Stimulated activated CD4-positive, alpha-beta T cell treated with anti-CD3 and anti-CD28 coated beads, Interleukin-4, amount 100 ng/mL, for 24 hours (primary cell): ENCODE measurements at places on chromosomes 2 and 18.

DNA sequence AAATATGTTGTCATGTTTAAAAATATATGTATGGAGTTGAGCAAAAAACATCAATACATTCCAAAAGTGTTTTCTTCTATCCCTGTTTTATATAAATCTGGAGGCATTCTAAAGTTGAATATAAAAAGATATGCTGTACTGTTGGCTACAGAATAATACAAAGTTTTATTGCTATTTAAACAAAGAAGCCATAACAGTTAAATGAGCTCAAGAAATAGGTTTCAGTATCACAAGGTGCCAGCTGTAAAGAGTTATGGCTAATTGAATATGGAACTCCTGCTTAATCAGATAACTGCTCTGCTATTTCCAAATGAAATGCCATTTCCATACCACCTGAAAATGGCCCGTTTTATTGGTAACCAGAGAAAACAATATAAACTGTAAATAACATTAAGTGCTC, 55.0 kb downstream of the LNPK start:
- no peak for DNase-seq

GRCh38 chr2:138010890-138011289, 46.6 kb downstream of the HNMT start:
- no peak for DNase-seq

GRCh38 chr2:27715318-27716210, 51.9 kb downstream of the SLC4A1AP start:
- peak; percentile 17 for DNase-seq

DNA sequence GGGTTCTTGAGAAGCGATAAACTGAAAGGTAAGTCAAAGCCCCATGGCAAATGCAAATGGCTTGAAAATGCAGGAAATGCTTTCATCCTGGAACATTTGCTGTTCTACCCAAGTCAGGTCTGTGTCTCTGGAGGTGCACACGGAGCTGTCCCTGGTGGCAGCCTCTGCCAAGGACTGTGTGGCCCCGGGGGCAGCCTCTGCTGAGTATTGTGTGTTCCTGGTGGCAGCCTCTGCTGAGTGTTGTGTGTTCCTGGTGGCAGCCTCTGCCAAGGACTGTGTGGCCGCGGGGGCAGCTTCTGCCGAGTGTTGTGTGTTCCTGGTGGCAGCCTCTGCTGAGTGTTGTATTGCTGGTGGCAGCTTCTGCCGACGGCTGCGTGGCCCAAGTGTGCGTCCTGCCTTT, 135.6 kb upstream of the ALKAL2 start:
- no peak for DNase-seq

- no peak for DNase-seq
Measured at GRCh38 chr18:13019301-13019700, 28.1 kb downstream of the CEP192 start.

- no peak for DNase-seq
Measured at GRCh38 chr2:202203348-202203747, 35.0 kb downstream of the SUMO1 start.

GRCh38 chr2:146734821-146735190, 1110.0 kb upstream of the ACVR2A start:
- no peak for DNase-seq

DNA sequence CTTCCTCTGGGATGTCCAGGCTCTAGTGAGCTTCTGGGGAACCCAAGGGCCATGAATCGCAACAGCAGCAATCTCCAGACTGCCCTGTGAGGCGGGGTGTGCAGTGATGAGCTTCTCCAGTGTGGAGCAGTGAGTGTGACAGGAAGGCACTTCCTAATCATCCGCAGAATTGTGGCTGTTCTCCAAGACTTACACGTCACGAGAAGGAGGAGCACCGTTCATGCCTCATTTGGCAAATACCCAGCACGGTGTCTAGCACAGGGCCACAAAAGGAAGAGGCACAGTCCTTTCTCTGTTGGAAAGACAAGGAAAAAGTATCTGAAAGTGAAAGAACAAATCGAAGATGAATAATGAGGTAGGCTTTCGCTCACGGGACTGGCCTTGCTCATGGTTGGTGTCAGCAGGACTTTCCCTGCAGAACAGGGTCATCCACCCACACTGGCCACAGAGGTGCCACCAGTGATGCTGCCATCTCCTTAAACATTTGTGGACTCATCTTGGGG, 125.1 kb upstream of the HAAO start:
- DNase-seq: no peak

DNA sequence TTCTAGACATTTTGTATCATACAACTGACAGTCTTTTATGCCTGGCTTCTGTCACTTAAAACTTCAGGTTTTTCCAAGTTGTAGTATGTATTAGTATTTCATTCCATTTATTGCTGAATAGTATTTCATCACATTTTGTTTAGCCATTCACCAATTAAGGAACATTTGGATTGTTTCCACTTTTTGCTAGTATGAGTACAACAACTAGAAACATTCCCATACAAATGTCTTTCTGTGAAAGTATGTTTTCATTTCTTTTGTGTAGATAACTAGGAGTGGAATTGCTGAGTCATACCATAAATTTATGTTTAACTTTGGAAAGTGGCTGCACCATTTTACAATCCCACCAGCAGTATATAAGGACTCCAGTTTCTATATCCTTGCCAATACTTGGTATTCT, 135.9 kb downstream of the ATAD2B start:
- DNase-seq: no peak

DNA sequence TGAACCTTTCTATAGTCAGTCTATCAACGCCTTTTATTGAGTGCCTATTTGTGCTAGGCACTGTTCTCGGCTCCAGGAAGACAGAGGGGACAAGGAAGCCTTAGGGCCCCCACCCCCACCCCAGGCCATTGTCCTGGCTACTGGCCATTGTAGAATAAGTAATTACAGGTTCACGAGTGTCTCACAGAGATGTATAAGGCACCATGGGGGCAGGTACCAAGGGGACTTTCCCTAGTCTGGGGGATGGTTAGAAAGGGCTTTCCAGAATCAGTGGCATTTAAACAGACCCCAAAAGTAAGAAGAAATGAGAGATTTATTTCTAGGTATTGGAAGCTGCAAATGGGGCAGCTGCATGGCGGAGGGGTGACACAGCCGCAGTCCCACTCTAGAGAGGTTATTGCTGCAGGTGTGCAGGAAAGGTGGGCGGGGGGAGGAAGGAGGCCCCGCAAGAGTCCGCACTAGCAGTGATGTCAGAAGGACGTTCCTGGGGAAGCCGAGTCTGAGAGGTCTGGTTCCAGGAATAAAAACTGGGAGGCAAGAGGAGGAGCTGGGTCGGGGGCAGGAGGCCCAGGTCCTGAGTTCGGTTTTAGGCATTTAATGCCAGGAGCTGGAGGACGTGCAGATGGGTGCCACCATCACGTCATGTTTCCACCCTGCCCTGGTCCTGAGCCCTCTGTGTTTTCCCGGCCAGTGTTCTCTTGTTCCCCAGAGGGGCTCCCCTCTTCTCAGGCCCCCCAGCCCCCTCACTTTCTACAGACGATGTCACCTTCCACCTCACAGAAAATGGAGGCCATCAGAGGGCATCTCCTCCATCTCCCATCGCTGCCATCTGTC, 30.5 kb downstream of the FOSL2 start:
- no peak for DNase-seq

DNA sequence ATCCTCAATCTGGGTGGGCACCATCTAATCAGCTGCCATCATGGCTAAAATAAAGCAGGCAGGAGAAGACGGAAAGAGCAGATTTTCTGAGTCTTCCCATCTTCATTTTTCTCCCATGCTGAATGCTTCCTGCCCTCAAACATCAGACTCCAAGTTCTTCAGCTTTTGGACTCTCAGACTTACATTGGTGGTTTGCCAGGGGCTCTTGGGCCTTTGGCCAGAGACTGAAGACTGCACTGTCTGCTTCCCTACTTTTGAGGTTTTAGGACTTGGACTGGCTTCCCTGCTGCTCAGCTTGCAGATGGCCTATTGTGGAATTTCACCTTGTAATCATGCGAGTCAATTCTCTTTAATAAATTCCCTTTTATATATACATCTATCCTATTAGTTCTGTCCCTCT, 36.6 kb downstream of the DIPK1C start:
- DNase-seq: no peak

DNA sequence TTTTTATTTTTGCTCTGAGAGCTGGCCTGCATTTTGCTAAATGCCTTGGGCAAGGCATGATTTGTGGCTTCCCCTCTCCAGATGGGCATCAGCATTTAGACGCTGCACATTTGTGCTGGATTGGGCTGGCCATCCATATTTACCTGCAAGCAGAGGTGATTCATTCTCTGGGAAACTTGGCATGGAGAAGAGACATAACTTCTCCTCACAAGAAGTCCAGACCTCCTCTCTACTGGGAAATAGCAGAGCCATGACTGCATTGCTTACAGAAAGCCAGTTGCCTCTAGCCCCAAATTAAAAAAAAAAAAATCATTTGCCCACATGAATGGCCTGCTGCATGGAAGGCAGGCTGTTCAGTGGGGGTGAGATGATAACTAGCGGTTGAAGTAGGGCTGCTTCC, 120.1 kb downstream of the ACTR3 start:
- no peak for DNase-seq

- DNase-seq: no peak
Measured at GRCh38 chr18:8997634-8998033, 104.9 kb upstream of the NDUFV2 start.

GRCh38 chr2:130728007-130728454, 839 bp upstream of the GPR148 start:
- DNase-seq: peak; percentile 33

DNA sequence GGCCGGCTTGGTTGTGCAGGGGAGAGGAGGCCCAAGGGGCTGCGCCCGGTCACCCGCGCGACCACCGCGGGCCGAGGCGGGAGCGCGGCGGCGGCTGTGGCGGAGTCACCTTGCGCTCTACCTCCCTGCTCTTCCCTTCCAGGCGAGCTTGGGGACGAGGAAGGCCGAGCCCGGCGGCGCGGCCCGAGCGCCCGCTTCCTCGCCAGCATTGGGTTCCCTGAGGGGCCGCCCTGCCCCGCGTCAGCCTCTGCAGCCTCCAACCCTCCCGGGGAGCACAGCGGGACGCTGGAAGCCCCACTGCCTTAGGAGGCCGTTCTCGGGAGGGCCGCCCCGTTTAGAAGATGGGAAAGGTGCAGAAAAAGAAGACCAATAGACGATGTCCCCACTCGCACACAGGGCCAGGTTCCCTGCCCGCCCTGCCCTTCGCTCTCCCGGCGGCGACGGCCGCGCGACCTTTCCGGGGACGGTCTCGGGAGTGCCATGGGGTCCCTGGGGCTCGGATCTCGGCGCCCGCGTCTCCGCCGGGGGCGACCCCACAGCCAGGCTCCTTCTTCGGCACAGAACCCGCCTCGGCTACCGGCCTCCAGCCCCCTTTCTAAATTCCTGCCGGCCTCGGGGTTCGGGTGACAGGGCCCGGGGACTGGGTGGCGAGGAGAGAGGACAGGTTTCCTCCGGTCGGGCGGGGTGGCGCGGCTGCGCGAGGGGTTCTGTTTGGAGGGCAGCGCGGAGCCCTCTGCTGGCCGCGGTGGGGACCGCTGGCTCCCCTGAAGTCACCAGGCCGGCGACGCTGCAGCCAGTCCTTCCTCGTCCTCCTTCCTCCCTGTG, 85.5 kb downstream of the HS6ST1 start:
- DNase-seq: peak; percentile 86

- DNase-seq: peak; percentile 76
Measured at GRCh38 chr2:172253190-172254052, 150.7 kb upstream of the DLX2 start.

GRCh38 chr2:152387041-152387440, 52.1 kb downstream of the FMNL2 start:
- no peak for DNase-seq

GRCh38 chr2:11481426-11481788, 15.4 kb upstream of the E2F6 start:
- DNase-seq: no peak

DNA sequence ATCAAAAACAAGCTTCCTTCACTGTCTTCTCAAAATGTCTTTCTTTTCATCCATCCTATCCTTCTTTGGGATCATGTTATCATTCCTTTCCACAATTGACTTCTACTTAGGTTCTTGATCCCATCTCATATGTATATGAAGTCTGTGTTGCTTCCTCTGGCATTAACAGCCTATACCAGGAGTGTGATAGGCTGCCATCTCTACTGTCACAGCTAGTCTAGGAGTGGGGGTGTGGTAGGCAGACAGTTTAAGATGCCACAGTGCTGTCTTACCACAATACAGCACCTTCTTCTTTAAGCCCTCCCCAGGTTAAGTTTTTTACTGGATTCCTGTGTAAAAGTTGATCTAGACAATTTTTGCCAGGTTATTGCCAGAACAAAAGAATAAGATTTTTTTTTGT, 3.7 kb upstream of the HTR2B start:
- DNase-seq: no peak

DNA sequence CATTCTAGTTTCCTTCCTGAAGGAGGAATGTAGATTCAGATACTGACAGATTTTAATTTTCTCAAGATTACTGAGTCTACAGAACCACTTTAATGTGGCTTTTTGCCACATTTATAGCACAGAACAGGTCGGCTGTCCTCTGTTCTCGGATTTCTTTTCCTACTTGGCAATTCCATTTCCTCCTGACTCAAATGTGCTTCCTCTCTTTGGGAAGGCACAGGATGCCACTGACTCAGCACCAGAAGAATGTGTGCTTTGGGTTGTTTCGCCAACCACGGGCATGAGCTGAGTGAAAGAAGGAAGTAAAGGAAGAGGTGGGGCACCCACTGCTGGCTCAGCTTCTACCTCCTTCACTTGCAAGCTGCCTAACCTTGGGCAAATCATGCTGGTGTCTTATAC, 970.6 kb upstream of the ACVR2A start:
- no peak for DNase-seq
